ENCODE measurements at places on chromosomes 12 and 14.

GRCh38 chr14:38137005-38137404 lies 70.7 kb upstream of the SSTR1 start:
- no peak for DNase-seq

DNA sequence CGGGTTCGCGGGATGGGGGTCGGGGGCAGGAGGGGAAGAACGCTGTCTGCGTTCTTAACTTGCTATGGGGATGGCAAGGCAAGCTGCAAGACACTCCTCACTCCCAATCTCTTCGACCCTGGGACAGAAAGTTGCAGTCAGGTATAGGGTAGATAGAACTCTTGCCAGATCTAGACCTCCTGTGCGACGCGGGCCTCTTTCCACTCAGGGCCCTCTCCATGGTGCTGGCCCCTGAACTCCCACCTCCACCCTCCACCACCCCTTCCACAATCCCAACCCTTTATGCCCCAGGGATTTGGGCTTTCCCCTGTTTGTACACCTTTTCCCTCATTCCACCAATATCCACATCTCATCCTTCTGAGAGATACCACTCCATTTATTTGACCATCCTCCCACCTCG lies 812 bp downstream of the NABP2 start:
- no peak for DNase-seq

DNA sequence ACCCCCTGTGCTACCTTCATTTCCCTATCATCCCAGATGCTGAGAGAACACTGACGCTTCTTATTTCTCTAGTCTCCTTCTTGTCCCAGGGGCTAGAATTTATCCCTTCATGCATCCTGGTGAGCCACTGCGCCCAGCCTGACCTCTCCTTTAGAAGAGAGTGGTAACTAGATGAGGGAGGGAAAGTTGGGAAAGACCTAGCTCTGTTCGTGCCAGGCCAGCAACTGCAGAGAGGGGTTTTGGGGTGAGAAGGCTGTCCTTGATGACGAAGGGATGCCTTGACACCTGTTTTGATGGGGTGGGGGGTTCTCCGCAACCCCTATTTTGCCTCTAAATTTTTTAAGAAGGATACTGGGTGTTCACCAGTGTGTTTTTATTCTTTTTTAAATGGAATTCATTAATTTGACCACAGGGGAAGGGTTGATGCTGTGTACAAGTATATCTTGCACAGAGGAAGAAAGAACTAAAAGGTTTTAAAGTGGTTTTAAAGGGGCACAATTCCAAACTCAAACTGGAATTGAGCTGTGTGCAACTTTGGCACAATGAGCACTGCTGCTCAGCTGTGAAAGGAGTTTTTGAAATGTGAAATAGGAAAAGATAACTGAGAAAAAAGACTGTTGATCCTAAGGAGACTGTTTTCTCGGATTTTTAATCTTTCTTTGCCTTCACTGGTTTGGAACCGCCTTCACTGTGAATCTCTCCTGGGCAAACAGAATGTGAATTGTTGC lies 7.0 kb upstream of the MMP19 start:
- no peak for DNase-seq

DNA sequence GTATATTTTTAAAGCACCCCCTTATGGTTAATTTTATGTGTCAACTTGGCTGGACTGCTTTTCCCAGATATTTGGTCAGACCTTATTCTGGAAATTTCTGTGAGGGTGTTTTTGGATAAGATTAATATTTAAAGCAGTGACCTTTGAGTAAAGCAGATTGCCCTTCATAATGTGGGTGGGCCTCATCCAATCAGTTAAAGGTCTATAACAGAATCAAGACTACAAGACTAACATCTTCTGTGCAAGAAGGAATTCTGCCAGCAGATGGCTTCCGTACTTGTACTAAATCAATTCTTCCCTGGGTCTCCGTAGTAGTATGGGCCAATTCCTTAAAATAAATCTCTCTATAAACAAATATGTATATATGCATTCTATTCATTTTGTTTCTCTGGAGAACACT lies 257.6 kb downstream of the ETNK1 start:
- no peak for DNase-seq

DNA sequence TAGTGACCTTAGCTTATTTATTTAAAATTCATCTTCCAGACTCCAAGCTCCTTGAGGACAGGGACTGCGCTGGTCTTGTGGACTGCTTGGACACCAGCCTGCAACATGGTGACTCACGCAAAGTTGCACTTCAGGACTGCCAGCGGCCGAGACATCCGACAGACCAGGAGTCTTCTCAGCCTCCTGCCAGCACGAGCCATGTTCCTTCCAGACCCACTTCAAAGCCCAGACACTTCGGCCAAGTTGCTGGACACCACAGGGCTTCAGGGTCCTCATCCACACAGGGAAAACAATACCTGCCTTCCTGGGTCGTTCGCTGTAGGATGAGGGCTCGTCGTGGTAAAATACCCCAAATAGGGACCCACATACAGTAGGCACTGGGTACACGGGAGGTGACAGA lies 88.7 kb downstream of the BCL11B start:
- DNase-seq, result no peak

- DNase-seq, result no peak
These were observed 125.2 kb downstream of the NTF3 start for GRCh38 chr12:5556946-5557673.

DNA sequence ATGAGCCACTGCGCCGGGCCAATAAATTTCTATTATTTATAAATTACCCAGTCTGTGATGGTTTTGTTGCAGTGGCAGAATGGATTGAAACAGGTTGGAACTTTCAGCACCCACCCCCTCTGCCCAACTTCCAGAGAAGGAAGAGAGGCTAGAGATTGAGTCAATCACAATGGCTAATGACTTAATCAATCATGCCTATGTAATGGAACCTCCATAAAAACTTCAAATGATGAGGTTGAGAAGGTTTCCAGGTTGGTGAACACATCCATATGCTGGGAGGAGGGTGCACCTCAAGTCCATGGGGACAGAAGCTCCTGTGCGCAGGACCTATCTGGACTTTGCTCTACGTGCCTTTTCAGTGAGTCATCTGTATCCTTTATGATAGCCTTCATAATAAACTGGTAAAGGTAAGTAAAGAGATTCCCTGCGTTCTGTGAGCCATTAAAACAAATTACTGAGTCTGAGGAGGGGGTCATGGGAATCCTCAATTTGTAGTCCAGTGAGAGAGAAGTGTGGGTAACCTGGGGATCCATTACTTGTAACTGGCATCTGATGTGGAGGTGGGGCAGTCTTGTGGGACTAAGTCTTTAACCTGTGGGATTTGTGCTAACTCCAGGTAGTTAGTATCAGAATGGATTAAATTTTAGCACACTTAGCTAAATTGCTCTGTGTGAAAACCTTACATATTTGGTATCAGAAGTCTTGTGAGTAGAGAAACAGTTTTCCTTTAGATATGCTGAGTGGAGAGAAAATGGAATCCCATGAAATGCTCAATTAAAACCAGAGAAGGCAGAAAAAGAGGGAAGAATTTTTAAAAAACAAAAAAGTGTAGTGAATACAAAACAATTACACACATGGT lies 11.7 kb upstream of the NGDN start:
- no peak for DNase-seq

DNA sequence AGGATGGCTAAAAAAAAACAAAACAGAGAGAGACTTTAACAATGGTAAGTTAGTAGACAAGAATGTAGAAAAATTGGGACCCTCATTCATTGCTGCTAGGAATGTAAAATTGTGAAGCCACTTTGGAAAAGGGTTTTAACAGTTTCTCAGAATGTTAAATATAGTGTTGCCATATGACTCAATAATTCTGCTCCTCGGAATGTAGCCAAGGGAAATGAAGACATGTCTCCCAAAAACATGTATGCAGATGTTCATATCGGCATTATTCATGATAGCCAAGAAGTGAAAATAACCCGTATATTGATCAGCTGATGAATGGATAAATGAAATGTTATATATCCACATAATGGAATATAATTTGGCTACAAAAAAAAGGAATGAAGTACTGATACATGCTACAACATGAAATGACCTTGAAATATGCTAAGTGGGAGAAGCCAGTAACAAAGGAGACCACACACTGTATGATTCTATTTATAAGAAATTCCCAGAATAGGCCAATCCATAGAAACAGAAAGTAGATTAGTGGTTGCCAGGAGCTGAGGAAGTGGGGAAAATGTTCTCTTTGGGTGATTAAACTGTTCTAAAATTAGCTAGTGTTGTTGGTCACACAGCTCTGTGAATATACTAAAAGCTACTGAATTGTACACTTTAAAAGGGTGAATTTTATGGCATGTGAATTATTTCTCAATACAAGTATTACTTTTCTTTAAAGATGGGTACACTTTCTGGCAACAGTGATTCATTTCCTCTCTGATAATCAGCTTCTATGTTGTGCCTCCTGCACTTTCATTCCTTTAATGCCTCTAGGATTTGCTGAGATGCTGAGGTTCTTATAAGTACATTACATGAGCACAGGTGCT lies 132.5 kb downstream of the DAAM1 start:
- DNase-seq, result no peak

- DNase-seq, result no peak
These were observed 230.7 kb upstream of the SLC16A7 start for GRCh38 chr12:59365133-59365532.

DNA sequence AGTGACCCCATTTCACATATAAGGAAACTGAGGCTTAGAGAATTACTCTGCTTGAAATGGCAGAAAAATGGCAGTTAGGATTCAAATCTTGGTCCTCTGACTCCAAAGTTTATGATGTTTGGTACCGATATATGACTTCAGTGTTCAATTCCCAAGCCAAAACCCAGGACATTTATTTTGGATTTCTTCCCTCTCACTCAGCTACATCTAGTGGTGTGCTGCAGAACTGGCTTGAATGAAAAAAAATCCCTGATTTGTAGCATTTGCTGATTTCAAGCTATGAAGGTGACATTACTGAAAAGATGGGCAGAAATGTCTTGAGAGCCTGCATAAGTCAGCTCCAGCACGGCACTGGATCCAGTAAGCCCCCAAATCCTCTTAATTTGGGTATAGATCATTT lies 106.4 kb downstream of the EFCAB11 start:
- DNase-seq, result no peak

DNA sequence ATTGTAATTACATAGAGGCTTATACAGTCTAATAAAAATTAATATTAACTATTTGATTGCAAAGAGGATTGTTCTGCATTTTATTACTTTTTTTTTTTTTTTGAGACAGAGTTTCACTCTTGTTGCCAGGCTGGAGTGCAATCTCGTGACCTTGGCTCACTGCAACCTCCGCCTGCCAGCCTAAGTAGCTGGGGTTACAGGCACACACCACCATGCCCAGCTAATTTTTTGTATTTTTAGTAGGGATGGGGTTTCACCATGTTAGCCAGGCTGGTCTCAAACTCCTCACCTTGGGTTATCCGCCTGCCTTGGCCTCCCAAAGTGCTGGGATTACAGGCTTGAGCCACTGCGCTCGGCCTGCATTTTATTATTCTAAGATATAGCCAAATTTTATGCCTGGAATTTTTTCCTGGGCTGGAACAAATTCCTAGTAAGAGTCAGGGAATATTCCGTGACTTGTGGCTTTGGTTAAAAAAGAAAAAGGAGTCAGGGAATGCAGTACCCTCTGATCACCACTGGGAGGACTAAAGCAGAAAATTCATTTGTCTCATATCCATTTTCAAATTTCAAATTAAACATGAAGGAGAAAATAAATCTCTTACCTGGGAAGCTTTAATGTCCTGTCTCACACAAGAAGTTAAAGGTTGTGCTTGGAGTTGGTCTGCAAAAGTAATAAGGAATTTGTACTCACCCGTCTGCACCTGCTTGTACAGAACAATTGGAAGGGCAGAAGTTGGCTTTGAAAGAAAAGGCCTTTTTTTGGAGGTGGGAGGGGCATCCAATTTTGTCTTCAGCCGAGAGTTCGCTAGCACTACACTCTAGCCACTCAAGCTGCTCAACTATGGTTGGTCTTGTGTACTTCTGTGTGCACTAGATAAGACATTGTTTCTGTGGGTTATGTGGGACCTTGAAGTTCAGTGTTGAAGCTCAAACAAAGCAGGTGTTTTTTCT lies 8.7 kb downstream of the MARK3 start:
- no peak for DNase-seq

- DNase-seq, result no peak
These were observed 43.5 kb downstream of the IGF1 start for GRCh38 chr12:102436867-102437266.

GRCh38 chr12:11901701-11902524 lies 168.8 kb upstream of the BCL2L14 start:
- no peak for DNase-seq

DNA sequence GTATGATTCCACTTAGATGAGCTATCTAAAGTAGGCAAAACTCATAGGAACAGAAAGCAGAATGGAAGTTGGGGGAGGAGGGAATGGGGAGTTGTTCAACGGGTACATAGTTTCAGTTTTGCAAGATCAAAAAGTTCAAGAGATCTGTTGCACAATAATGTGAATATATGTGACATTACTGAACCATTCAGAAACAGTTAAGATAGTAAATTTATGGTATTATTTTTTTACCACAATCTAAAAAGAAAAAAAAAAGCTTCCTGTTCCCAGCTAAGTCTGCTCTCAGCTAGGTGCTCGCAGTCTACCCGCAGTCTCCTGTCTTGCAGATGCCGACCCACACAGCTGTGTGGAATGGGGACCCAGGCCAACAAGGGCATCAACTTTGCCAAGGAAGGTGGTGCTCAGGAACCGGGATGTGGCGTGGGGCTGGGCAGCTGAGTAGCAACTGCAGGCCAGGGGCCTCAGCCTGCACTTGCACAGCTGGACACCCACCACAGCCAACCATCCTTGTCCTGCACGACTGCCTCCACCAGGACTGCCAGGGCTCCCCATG lies 15.3 kb upstream of the ANO6 start:
- DNase-seq, result no peak

GRCh38 chr12:120037851-120038250 lies 48.8 kb downstream of the BICDL1 start:
- DNase-seq, result no peak

DNA sequence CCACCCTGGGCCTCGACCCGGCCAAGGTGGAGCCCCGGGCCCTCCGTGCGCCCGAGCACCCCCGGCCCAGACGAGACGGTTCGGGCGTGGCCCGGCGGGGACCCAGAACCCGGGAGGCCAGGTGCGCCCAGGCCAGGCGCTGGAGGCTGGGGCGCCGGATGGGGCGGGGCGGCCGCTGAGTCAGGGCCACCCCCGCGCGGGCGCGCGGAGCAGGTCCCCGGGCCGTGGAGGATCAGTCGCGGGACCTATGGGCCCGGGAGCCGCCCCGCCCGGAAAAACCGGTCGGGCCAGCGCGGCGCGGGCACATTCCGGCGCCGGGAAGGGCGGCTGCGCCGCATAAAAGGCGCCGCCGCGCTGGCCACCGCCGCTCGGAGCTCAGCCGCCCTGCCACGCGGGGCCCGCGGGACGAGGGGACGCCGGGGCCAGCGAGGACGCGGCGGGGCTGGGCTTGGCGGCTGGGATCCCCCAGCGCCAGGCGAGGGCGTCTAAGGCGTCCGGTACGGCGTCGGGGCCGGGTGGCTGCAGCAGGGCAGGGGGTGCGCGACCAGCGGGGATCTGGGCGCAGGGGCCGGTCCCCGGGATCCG lies 21.5 kb upstream of the KIF26A start:
- no peak for DNase-seq

- no peak for DNase-seq
These were observed 1.4 kb downstream of the VAMP1 start for GRCh38 chr12:6469092-6469491.

DNA sequence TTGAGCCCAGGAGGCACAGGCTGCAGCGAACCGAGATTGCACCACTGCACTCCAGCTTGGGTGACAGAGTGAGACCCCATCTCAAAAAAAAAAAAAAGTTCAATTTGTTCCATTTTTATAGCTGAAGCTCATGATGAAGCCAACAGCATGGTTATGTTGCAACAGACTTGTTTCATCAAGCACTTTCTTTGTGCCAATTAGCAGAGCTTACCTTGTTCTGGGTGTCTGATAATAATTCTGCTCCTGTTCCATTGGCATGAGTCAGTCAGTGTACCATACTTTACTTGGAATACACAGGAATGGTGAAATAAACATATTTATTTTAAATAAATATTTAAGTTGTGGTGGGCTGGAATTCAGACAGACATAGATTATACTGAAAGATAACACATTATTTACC lies 100.8 kb upstream of the DAAM1 start:
- no peak for DNase-seq
